ENCODE measurements at places on chromosomes 12 and 14.

DNA sequence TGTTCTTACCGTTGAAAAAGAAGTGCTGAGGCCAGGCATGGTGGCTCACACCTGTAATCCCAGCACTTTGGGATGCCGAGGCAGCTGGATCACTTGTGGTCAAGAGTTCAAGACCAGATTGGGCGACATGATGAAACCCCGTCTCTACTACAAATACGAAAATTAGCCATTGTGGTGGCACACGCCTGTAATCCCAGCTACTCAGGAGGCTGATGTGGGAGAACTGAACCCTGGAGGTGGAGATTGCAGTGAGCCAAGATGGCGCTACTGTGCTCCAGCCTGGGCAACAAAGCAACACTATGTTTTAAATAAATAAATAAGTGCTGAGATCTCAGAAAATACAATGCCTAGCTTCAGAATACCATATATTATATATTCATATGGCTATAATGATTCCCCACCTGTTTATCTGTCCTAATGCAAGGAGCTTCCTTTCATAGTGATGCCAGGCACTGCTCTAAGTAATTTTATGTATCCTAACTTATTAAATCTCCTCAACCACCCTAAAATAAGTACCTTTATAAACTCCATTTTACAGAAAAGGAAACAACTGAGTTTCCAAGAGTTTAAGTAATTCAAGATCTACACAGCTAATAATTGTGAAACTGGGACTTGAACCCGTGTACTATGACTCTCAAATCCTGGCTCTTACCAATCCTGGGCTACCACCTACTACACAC, 7.3 kb downstream of the PHLDA1 start:
- no peak for DNase-seq

DNA sequence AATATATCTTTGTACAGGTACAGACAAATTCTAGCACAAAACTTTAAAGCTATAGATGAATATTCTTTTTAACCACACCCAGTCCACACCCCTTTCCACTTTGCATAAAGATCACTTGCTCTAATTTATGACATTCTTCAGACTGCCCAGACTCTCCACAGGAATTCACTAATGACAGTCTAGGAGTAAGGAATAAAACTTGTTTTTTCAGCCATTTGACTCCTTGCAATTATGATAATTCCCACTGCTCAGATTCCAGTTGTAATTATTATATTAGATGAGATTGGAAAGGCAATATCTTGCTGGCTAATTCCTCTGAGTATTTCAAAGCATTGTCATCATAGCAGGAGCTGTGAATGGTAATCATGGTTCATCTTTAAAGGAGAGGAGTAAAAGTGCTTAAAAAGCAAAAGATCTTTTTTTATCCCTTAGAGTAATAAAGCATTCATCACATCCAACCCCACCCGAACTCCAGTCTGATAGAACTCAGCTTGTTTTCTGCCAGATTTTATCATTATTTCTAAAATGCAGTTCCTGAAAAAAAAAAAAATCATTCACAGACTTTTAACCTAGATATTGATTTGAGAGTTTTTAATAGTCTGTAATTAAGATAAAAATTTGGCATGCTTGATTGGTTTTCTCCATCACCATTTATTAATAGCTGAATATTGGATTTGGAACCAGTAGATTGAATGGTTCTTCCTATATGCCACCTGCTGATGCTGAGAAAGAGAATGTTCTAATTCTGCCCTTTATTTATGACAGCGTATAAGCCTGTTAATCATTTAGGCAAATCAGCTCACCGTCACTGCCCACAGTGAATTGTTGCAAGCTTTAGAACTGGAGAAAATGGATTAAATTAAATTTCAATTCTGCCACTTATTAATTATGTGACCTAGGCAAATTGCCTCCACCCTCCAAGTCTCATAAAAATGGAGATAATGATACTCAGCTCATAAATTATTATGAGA, 93.9 kb upstream of the RASSF8 start:
- DNase-seq = no peak

GRCh38 chr14:87613881-87614280, 379.1 kb downstream of the GALC start:
- no peak for DNase-seq

DNA sequence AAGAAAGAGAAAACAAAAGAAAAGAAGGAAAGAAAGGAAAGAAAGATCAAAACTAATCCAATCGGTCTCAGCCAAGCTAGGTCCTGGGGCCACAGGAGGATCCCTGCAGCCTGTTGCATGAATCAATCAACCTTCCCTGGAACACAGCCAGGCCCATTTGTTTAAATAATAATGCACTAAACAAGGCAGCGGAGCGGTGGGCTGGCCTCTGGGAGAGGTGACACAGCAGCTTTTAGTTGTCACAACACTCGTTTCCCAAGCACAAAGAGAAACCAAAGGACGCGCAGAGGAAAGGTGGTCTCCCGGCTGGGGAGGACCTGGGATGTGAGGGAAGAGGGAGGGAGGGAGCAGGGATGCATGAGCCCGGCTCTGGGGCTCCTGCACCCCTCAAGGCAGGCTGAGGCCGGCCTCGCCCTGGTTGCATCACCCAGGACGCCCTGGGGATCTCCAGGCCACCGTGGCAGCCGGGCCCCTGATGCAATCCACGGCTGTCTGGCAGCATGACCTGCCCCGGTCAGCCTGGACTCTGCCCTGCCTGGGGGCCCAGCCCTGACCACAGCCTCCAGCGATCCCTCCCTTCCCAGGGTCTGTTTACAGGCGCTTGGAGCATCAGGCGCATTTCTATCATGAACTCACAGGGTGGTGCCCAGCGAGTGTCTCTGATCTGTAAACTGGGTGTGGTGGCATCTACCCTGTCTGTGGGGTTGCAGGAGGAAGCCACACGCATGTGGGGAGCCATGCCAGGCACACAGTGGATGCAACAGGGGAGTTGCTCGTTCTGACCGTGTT, 32.5 kb downstream of the MMP17 start:
- DNase-seq = peak; percentile 92

- no peak for DNase-seq
Measured at GRCh38 chr12:62103748-62104147, 156.5 kb upstream of the USP15 start.

DNA sequence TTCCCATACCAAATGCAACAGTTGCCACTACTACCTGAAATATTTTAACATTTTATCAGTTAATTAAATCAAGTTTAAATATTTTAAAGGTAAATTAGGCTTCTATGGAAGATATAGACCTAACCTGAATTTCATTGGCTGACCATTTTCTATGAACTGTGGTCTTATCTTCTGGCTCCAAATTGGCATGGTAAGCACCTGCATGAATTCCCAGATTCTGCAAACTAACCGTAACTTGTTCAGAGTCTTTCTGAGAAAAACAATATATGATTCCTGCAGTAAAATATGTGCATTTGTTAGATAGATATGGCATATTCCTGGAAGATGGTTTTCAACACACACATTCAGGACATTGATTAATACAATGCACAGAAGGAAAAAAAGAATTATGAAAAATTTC, 25.9 kb downstream of the RECQL start:
- DNase-seq = no peak

GRCh38 chr12:114945351-114945750, 261.4 kb upstream of the TBX3 start:
- no peak for DNase-seq

- no peak for DNase-seq
Measured at GRCh38 chr12:127928178-127928577, 338.8 kb upstream of the TMEM132C start.

- no peak for DNase-seq
Measured at GRCh38 chr12:23049180-23049579, 424.2 kb downstream of the ETNK1 start.

DNA sequence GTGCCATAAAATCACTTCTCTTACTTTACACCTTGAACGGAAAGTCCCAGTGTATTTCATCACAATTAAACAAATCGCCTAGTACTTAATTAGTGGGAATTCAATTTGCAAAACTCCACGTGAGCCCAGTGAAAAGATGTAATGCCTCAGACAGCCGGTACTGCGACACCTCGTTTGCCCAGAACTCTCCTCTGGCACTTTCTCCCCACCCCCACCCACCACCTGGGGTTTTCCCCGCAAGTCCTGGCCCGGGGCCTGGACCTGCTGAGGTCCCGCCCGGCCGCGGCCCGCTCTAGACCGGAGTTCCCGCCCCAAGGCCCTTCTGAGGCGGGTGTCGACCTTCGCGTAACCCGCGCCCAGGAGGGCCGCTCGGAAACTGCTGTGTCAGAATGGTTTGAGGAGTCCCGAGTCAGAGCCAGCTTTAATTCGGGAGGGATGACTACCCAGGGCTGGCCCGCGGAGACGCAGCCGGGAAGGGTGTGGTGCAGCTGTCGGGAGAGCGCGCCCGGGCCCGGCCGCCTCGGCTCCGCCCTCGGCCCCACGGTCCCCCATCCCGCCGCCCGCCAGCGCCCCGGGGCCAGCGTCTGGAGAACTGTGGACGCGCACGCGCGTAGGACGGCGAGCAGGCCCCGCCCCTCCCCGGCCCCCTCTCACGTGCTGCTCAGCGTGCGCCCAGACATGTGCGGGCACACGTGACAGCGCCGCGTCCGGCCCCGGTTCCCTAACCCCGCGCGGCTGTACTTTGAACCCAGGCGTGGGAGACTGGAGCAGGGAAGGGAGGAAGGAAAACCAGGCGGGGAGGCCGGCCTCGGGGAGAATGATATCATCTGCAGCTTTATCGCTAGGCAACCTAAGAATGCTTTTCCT, 10.8 kb downstream of the BHLHE41 start:
- DNase-seq = peak; percentile 92

- no peak for DNase-seq
Measured at GRCh38 chr14:68703093-68703492, 89.8 kb downstream of the ZFP36L1 start.

- DNase-seq = peak; percentile 20
Measured at GRCh38 chr14:50542941-50543418, 10.6 kb upstream of the MAP4K5 start.

DNA sequence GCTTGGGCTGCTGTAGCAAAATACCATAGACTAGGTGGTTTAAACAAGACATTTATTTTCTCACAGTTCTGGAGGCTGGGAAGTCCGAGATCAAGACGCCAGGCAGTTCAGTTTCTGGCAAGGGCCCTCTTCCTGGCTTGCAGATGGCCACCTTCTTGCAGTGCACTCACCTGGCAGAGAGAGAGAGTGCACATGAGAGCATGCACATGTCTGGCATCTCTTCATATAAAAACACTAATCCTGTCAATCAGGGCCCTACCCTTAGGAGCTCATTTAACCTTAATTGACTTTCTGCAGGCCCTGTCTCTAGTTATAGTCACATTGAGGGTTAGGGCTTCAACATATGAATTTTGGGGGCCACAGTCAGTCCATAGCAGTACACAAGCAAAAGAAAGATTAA, 12.4 kb upstream of the EVL start:
- no peak for DNase-seq

DNA sequence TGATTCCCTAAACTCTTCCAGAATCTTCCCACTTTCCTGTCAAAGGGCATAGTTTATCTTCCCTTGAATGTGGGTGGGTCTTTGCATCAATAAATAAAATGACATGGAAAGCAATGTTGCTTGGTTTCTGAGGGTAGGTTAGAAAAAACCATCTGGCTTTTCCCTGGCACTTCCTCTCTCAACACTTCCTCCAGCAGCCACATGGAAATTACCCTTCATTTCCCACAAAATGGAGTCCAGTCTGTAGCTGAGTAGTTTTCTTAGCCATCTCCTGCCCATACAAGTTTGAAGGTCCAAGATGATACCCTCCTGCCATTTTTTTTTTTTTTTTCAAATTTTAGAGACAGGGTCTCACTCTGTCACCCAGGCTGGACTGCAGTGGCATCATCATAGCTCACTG, 11.1 kb upstream of the NDUFA12 start:
- DNase-seq = no peak

GRCh38 chr14:69760810-69761209, 6.1 kb upstream of the SRSF5 start:
- no peak for DNase-seq

DNA sequence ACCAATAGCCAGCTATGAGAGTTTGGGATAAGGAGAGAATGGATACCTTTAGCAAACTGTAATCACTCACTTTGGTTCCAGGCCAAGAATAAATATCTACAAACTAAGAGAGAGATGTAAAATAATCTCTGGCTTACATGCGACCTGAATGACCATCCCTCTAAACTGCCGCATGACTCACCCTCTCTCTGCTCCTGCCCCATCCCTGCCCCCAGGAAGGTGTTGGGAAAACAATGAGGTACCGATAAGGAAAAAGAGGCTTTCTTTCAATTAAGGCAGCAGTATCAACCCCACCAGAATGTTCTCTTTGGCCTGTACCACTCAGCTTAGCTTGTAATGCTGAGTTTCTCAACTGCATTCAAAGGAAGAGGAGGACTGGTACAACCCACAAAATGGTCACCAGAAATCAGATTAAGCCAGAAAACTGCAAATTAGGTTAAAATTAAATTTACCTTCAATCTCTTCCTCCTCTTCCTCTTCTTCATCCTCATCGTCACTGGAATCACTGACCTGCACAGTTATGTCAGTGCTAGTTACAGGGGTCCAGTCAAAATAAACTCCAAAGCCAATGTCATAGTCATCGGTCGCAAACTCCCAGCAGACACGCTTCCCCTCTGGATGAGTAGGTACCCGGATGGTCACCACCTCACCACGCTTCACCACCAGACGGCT, 22.0 kb downstream of the GSTZ1 start:
- DNase-seq = no peak

- peak; percentile 63 for DNase-seq
Measured at GRCh38 chr14:32010604-32011125, 66.4 kb upstream of the ARHGAP5 start.

GRCh38 chr14:56844406-56845002, 34.2 kb upstream of the OTX2 start:
- no peak for DNase-seq

DNA sequence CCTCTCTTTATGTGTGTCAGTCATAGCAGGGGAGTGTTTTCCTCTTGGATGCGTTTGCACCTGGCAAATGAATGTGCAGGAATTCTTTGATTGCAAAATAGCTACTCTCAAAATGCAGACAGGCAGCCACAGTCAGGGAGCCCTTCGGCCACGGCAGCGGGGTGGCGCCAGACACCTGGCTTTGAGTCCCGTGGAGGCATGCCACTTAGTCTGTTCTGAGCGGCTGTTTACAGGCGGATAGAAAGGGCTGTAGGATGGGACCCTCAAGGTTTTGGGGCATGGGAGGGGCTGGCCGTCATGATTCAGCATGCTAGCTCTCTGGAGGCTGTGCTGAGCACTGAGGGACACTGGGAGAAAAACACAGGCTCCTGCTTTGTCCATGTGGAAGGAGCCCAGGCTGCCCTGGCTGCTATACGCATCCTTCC, 117.1 kb downstream of the SLC25A47 start:
- peak; percentile 75 for DNase-seq

- no peak for DNase-seq
Measured at GRCh38 chr14:63276016-63276415, 42.7 kb downstream of the GPHB5 start.

DNA sequence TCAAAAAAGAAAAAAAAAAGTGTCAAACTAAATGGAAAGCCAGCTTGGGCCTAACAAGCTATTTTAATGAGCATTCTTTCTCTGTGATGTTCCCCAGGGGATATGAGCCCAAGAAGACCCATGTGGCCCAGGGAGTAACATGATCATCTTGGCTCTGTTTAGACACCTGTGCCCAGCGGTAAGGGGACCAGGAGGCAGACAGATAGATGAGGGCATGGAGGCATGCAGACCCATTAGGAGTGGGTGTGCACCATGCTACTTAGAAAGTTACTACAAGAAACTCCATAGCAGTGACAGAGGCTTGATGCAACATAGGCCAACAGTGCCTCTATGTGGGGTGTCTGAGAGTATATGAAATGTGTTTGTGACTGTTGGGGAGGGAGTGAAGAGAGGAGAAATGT, 3.1 kb upstream of the CREBL2 start:
- peak; percentile 23 for DNase-seq

GRCh38 chr12:121673013-121673511, 3.6 kb upstream of the MORN3 start:
- no peak for DNase-seq
